Hematopoietic multipotent progenitor cell treated with erythropoietin and hydrocortisone succinate and interleukin-3 and kit ligand, for 8 days (in vitro differentiated cells): ENCODE measurements at places on chromosomes 5 and 9.

DNA sequence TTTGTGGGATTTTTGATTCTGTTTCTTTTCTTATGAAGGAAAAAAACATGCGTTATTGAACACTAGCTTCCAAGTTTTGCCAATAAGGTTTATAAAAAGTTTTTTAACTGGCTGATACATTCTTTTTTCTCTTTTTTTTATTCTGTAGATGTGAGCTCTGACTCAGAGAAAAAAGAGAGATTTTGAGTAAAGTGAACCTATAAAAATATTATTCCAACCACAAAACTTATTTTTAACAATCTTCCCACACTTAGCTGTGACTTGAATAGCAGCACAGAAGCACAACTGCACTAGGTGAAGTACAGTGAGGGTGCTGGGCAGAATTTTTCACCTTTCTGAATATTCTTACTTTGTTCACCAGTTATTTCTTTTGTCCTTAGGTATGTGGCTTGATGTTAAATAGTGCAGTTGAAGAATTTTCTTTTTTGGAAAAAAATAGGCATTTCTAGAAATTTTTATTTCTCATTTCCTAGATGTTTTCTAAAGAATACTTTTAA, 41.6 kb downstream of the CHSY3 start:
- no peak for DNase-seq

DNA sequence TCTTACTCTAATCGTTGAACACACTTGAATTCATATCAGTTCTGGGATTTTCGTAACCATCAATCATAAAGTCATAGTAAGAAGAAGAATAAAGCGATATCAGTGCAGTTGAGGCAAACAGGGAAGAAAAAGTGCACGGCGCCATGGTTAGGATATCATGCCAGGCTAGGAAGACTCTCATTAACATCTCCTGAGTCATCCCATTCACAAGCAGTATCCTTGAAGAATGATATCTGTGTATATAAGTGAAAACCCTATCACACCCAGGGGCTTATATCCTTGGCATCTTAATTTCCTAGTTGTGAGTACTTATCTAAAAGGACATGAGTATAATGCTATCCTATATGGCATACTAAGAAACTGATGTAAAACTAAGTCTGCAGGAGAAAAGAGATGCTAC, 38.6 kb downstream of the NFIB start:
- DNase-seq, result no peak

DNA sequence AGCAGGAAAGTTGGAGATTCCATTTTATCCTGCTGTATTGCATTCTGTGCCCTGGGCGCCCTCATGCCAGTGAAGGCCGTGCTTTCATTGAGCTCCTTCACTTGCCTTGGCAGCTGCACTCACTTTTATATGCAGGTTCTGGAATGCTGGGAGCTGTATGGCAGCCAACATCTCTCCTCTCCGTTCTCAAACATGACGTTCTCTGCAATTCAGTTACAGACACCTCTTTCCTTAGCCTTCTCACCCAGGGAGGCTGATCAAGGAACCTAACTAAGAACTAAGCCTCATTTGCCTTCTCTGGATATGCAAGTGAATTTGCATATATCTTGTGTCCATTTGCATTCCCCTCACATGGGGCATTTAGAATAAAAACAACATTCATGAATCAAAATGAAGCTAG, 29.4 kb upstream of the PURA start:
- DNase-seq, result no peak

GRCh38 chr5:175654807-175655206, 3.1 kb upstream of the HRH2 start:
- DNase-seq, result no peak

DNA sequence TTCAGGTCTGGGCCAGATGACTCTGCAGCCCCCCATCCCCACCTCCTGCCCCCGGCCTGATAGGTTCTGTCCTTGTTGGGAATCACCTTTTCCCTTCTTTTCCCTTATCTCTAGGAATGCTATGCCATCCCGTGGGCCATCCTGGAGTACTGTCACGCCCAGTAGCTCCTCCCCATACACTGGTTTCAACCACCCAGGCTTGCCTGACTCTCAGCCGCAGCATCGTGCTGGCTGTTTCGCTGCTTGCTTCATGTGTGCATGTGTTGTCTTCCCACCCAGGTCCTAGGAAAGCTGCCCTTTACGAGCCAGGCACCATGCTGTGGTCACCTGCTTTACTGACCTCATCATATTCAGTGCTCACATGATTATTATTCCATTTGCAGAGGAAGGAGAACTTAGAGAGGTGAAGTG, 71.8 kb downstream of the ANGPTL2 start:
- no peak for DNase-seq

- no peak for DNase-seq
Observed at GRCh38 chr9:70954126-70954525, 167.3 kb downstream of the TRPM3 start.

DNA sequence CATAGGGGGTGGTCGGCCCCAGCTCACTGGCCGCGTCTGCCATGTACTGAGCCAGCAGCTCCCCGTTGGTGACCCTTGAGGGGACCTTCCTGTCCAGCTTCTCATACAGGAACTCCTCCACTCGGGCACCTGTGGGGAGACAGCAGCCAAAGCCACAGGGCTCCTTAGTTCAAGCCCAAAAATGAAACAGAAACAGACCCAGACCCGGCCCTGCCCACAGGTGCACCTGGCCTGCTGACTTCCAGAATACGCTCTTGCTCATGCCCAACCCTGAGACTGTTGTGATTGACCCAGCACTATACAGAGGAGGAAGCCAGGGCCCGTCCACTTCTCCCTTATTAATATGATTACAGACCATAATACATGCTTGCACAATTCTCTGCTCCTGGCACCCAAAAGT, 7.0 kb downstream of the SH3GLB2 start:
- no peak for DNase-seq

DNA sequence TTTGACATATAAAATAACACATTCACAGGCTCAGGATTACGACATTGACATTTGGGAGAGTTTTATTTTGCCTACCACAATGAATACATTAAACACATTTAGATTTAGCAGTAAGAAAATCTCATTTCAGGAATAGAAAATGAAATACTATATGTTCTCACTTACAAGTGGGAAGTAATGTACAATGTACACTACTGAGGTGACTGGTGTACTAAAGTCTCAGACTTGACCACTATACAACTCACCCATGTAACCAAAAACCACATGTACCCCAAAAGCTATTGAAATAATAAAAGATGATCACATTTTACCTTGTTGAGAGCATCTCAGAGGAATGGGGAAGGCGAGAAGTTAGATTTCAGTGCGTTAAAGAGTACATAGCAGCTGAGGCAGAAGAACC, 1202.4 kb upstream of the SEMA6A start:
- DNase-seq, result no peak

- no peak for DNase-seq
Observed at GRCh38 chr5:35857606-35858205, 1.0 kb downstream of the IL7R start.

- DNase-seq, result no peak
Observed at GRCh38 chr5:168529374-168530234, 499 bp downstream of the FBLL1 start.

DNA sequence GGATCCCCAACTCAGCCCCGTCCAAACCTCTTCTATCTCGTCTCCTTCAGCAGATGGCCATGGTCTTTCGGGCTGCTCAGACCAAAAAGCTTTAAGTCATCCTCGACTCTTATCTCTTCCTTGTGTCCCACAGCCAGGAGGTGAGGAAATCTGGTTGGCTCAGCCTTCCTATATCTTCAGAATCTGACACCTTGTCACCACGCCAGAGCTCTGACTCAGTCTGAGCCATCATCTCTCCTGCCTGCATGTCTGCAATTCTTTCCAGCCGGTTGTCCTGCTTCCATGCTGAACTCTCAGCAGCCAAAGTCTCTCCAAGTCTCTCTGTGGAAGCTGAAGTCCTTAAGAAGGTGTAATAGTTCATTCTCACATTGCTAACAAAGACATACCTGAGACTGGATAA, 419.3 kb upstream of the ADAMTS16 start:
- no peak for DNase-seq

DNA sequence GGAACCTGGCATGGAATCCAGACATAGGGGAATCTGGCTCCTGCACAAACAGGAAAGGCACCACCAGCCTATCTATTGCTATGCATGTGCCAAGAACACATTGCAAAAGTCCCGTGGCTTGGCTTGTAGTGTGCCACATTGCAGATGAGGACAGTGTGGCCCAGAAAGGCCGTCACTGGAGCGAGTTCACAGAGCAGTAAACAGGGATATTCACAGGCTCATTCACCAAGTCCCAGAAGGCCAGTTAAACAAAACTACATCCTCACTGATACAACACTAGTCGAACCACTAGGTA, 39.6 kb upstream of the TRIM32 start:
- DNase-seq, result no peak

DNA sequence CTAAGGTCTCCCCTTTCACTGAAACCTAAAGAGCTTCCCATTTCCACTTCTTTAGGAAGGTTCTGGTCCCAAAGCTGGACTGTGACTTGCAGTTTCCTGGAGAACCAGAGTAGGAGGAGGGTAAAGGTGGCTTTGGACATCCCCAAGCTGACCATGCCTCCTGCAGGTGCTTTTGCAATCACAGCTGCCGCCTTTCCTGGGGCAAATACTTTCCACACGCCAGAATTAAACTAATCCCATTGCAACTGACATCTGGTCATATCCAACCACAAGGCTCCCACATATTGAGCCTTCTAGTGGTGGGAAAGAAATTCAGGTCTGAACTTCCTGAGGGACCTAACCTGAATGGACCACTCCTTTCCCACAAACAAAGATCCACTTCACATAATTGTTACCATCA, 92.7 kb downstream of the NRG2 start:
- no peak for DNase-seq

DNA sequence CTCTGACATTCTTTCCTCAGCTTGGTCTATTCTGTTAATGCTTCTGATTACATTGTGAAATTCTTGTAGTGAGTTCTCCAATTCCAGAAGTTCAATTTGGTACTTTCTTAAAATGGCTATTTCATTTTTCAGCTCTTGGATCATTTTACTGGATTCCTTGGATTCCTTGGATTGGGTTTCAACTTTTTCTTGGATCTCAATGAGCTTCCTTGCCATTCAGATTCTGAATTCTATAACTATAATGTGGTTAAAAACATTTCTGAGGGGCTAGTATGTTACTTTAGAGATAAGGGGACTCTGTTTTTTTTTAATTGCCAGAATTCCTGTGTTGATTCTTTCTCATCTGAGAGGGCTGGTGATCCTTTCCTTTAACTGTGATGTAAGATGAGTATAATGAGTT, 136.4 kb downstream of the MCTP1 start:
- DNase-seq, result no peak

- peak; percentile 12 for DNase-seq
Observed at GRCh38 chr5:119274030-119274766, 81.6 kb upstream of the TNFAIP8 start.

DNA sequence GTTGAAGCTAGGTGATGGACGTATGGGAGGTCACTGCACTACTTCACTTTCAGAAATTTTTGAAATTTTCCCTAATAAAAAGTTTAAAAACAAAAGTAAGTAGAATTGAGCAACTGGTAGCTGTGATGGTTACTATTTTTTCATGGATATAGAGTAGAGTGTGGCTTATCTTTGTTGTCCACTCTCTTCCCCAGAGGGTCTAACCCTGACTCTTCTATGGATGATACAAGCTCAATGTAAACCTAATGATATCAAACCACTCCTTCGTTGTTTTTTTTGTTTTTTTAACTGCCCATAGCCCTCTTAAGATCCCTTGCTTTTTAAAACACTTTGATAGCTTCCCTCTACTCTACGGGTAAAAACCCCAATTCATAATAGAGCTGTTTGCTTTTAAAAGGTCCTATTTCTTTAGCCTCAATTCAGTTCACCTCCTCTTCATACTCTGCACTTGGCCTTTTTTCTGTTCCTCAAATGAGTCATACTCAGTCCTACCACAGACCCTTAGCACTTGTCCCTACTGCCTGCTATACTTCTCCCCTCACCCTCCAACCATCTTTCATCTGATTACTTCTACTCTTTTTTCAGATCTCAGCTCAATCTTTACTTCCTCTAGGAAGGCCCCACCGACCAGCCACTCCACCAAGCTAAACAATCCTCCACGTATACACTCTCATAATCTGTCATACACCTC, 2.6 kb downstream of the HDAC3 start:
- peak; percentile 67 for DNase-seq

DNA sequence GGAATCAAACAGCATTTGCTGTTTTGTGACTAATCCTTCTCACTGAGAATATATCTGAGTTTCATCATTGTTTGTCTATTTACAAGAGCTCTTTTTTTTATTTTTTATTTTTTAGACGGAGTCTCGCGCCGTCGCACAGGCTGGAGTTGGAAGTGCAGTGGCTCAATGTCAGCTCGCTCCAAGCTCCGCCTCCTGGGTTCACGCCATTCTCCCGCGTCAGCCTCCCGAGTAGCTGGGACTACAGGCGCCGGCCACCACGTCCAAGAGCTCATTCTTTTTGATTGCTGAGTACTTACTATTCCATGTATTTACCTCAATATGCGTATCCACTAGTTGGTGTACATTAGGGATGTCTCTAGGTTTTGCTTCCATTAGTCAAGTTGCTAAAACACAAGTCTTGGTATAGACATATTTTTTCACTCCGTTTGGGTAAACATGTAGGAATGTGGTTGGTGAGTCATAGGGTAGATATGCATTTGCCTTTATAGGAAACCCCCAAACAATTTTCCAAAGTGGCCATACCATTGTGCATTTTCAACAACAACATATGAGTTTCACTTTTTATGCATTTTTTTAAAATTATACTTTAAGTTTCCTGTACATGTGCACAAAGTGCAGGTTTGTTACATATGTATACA, 1005.0 kb upstream of the CDH10 start:
- no peak for DNase-seq

- DNase-seq, result peak; percentile 47
Observed at GRCh38 chr9:5949103-5949699, 58.5 kb downstream of the MLANA start.

DNA sequence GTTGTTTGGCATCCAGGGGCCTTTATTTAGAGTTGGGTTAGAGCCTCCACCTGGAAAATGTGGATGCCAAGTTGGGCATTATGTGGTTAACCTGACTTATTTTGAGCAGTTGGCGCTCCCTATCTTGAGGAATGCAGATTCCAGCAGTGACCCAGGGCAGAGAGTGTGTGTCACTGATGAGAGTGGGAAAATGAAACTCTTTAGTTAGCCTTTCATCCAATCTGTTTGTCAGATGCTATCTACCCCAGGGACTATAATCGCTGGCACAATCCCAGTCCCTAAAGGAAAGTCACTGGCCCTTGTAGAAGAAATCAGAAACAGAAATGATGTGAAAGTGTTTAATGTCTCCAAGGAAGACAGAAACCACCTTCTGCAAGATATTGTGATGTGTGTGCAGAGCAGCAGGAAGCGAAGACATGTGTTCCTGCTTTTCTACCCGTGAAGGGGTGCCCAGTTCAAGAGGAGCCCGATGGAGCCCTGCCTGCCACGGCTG, 10.2 kb upstream of the STING1 start:
- DNase-seq, result no peak

GRCh38 chr9:113657765-113658544, 194.4 kb downstream of the RGS3 start:
- DNase-seq, result peak; percentile 77

- DNase-seq, result no peak
Observed at GRCh38 chr5:95283022-95283615, 1.8 kb downstream of the MCTP1 start.
